ENCODE measurements at places on chromosomes 1 and 21.

DNA sequence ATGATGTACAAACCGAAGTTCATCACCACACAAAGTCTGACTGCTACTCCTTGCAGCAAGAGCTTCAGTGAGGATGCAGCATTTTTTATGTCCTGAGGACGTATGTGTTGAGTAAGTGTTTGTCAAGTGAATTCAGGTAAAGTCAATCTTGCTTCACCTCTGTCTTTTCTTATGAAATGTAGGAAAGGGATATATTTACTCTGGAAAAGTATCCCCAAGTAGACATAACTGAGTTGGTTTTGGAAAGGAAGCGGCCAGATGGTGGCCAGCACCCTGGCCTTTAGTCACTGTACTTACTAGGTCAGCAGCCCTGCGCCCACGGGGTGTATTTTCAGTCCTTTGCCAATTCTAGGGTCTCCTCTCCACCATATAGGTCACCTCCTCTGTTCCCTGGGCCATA is 75.2 kb downstream of the SUSD4 start:
- no peak for DNase-seq

DNA sequence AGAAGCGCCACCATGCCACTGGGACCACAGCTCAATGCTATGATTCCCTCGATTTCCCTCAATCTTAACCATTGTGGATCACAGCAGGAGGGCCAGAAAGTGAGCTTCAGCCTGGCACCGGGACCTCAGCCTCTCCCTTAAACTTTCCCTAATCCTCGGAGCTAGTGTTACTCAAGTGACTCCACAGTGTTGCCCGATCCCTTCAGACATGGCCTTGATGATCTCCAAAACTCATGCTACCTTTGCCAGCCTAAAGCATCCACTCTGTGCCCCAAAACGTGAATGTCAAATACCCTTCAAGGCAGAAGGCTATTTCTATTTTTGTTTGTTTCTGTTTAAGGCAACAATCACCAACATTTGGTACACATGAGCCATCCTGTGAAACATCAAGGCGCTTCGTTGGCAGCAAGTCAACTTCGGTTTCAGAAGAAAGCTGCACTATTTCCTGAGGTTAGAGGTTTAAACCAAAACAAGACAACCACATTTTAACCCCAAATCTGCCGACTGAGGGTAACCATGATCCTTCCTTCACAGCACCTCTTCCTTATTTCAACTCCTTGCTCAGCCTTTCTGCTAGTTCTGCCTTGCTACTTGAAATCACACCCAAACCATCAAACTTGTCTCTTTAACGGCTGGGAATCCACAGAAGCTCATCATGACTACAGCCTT is 94.4 kb upstream of the KRTAP19-8 start:
- peak; percentile 35 for DNase-seq

GRCh38 chr21:40845441-40845995 is 1.4 kb downstream of the DSCAM start:
- no peak for DNase-seq

DNA sequence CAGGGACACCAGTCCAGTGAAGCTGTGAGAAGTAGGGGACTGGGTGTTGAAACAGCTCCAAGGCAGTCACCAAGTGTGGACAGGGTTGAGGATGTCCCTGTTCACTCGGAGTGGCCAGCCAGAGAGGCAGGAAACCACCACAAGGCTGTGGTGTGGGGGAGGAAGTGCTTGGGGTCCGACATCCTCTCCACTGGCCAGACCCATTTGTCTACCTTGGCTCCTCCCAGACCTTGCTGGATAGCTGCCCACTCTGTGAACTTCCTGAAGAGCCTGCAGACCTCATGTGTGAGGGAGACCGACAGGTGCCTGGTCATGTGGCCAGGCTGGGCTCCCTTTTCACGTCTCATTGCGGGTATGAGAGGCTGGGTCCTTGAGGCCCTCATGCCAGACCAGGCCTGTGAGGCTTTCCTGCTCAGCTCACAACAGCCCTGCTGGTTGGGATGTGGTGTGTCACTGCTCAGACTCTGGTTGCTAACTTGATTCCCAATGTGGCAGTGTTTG is 21.8 kb downstream of the CYP4B1 start:
- DNase-seq: no peak

- no peak for DNase-seq
Measured at GRCh38 chr1:27760426-27760825, 12.6 kb upstream of the STX12 start.

- DNase-seq: no peak
Measured at GRCh38 chr1:93964096-93964776, 55.0 kb upstream of the GCLM start.

DNA sequence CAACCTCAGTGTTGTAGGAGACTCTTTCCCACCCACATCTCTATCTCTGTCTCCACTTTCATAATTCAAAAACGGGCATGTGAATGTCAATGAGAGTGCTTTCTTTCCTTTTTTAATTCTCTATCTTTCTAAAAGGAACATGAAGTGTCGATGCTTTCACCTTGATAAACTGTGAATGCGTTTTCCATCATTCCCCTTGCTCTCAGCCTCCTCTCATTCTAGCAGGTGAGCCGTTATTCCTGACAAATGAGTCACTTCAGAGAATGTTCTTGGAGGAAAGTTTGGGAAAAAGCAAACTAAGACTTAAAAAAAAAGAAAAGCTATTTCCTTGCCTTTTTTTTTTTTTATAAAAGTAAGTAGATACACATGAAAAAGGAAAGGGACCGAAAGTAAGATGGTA is 226.0 kb upstream of the C1orf87 start:
- DNase-seq: no peak

DNA sequence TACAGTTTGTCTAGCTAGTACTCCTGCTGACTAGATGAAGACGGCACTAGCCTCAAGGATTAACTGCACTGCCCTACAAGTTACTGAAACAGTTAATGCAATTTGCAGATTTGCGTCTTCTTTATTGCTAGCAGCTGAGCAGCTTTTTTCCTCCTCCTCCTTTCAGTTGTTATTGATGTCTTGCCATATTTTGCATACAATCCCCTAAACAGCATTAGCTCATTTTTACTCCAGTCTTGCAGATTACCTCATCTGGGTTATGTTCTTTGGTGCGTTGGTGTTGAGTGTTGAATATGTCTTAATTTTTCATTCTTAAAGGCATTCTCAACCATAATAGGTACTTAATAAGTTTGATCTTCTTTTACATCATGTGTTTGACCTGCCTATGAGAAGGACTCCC is 363.4 kb upstream of the LYPLAL1 start:
- DNase-seq: no peak

GRCh38 chr1:87963556-87963955 is 634.9 kb downstream of the LMO4 start:
- no peak for DNase-seq

DNA sequence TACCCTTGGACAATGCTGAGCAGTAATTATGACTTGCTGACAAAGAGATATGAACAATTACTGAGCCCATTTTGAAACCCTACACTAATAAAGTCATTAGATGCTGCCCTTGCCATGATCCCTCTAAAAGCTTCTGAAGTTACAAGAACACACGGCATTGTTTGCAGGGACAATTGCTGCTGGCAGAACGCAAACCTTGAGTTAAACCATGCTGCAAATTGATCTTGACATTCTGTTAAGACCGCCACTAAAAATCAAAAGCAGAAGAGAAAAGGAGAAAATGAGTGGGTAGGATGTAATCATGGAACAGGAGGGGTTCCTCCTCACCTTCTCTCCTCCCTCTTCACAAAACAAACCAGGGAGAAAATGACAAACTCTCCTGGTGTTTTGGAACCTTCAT is 136.2 kb upstream of the DMRTA2 start:
- DNase-seq: no peak

DNA sequence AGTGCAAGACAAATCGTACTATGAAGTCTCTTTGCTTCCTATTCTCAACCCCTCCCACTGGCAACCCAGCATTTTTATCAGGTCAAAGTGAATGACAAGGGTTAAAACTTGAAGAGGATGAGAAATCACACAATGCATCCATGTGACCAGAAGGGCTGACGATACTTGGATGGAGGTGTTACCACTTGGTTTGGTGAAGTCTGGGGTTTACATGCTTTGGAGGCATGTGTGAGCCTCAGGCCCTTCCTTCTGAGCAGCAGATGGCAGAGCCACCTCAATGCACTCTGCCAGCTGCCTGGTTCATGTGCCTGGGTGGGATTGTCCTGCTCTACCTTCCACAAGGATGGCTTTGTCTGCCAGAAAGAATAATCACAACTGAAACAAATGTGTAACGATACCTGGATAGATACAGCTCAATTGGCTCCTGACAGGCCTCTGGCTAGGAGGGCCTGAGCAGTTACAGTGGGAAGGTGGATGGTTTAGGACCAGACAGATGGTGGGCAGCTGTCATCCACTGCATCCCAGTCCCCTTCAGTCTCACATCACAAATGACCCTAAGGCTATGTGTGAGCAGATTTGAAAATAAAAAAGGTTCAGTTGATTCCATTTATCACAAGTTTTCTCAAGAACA is 51.5 kb upstream of the CNIH3 start:
- DNase-seq: no peak

GRCh38 chr1:158087320-158087927 is 93.3 kb upstream of the CD1D start:
- no peak for DNase-seq

DNA sequence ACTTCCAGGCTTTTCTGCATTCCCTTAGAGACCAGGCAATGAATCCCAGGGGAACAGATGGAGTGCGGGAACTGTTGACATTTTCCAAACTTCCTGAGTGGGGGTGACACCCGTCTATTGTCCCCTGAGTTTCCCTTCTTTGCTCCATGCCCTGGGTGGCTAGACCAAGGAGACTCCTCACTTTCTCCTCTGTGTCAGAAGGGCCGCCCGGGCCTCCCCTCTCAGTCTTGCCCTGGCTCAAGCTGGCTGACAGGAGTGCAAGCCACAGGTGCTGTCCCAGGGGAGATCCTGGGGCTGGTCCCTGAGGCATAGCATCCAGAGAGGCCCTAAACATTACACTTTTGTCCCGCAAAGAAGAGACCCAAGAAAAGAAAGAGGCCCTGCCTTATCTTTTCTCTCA is 62.8 kb downstream of the DDX20 start:
- DNase-seq: no peak

DNA sequence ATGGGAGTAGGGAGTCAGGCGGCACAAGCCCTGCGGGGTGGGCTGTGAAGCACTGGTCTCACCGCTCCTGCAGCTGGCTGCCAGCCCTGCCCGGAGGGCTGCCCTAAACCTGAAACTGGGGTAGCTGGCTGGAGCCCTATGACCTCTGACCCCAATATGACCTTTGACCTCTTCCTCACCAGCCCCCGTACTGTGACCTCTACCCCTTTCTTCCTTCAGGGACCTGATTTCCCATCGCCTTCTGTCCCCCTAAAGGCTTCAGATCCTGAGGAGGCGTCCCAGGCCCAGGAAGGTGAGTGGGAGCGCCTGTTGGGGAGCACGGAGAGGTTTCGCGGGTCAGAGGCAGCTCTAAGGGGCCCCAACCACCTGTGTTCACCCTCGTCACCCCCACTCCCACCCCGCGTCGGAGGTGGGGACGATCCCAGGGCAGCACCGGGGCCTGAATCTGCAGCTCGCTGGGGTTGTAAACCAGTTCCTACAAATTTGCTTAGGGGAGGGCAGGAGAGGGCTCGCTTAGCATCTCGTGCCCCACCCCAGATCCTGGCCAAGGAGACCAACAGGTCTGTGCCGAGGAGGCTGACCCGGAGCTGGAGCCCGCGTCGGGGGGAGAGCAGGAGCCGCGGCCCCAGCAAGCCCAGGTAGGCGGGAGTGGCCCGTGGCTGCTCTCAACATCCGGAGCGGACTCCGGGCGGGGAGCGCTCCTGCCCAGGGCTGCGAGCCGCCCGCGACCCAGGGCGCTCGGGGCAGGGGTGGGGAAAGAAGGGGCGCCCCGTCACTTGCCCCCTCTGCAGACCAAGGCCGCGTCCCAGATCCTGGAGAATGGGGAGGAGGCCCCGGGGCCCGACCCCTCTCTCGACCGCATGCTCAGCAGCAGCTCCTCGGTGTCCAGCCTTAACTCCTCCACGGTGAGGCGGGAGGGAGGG is 7.3 kb downstream of the SYTL1 start:
- DNase-seq: no peak

- DNase-seq: no peak
Measured at GRCh38 chr1:153395136-153395685, 4.3 kb upstream of the S100A8 start.

DNA sequence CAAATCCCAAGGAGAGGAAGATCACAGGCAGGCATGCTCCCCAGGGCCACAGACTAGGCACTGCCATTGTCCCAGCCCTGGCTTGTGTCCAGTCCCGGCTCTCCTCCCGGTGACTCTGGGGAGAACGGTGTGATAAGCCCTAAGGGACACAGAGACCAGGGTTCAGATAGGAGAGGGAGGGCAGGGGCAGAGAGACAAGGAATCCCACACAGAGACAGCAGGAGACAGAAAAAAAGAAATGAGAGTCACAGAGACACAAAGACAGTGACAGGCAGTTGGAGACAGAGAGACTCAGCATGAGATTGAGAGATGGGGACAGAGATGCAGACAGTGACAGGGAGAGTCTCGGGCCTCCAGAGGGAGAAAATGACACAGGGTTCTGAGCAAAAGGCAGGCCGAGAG is 361 bp downstream of the INSRR start:
- DNase-seq: no peak

Data from stimulated activated CD4-positive, alpha-beta T cell treated with anti-CD3 and anti-CD28 coated beads, Interleukin-1b, Interleukin-23, amount 100 ng/mL, for 1 hour (primary cell).